ENCODE measurements at places on chromosomes 6 and 20.

DNA sequence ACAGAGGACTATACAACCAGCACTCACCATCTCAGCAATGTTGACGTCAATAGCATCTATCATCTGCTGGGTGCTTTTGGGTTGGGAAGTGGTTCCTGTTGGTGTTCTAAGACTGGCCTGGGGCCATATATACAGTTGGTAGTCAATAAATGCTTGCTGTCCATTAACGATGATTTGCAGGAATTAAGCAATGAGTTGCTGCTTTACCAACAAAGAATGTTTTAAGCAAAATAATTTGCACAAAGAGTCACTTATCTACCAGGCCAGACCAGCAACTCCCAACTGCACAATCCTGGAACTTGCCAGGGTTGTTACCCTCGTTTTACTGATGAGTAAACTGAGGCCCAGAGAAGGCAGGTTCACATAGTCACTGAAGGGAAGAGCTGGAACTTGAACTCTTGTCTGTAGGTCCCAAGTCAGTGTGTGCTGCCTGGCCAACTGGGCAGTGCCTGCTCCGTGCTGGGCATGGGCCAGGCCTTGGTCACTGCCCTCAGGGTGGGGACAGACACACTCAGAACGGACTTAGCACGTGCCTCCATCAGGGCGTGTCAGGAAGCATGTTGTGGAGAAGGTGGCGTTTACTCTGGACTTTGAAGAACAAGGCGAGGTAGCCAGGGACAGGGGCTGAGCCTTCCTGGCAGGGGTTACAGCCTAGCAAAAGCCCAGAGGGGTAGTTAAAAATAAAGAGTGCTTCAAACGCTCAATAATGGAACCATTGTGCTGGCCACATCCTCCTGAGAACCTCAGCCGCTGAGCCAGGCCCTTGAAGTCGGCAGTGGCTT, 2.5 kb upstream of the SRC start:
- no peak for DNase-seq

GRCh38 chr6:168247443-168248147, 72.0 kb downstream of the DACT2 start:
- DNase-seq, result peak; percentile 59

DNA sequence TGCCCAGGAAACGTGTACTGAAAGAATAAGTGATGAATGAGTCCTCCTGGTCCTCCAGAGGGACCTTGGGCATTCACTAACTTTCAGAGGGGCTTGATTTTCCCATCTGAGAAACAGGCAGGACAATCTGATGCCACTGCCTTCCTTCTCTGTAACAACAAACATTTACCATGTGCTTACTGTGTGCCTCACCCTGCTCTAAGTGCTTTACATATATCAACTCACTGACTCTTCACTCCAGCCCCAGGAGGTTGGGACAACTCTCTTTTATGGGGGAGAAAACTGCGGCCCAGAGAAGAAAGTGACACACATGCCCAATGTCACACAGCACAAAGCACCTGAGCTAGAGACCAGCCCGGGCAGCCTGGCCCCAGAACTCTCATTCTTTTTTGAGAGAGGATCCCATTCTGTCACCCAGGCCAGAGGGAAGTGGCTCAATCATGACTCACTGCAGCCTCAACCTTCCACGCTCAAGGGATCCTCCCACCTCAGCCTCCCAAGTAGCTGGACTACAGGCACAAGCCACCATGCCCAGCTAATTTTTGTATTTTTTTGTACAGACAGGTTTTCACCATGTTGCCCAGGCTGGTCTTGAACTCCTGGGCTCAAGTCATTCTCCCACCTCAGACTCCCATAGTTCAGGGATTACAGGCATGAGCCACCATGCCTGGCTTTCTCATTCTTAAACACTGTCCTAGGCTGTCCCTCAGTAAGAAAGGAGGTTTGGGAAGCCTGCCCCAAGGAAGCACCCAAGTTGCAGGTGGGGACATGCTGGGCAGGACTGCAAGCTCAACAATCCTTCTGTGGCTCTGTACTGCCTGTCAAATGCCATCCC, 38.0 kb downstream of the NOL4L start:
- DNase-seq, result no peak

GRCh38 chr6:7060769-7061516, 46.8 kb upstream of the RREB1 start:
- DNase-seq, result no peak

DNA sequence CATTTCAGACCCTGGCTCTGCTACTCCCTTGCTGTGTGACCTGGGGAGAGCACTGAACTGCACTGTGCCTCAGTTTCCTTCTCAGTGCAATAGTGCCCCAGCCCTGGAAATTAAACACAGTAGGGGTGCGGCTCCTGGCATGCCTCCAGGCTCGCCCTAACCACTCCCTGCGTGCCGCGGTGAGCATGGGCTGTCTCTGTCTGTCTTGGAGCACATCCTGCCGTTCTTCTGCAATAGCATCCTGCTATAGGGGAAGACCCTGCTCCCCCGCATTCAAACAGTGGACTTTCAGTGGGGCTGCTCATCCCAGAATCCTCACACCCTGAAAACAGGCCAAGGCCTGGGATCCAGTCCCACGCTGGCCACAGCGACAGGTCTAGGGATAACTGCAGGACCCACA, 129.5 kb downstream of the FOXC1 start:
- DNase-seq, result no peak

- DNase-seq, result no peak
These were observed 138.1 kb upstream of the MARCKS start for GRCh38 chr6:113719064-113719463.

DNA sequence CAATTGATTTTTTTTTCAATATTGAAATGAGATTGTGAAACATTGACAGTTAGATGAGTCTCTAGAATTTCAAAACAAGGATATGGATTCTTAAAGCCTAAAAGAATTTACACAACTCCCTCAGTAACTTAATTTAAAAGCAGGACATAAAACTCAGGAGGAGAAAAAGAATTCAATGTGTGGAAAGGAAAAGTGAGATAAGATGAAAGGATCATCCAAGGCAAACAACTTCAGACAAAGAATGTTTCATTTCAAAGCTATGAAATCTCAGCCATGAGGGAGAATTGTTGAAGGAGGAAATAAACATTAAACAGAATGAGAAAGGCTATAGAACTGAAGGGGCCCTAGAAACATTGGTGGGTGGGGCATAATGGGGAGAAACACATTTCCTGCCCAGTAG, 191.7 kb upstream of the NOX3 start:
- no peak for DNase-seq

DNA sequence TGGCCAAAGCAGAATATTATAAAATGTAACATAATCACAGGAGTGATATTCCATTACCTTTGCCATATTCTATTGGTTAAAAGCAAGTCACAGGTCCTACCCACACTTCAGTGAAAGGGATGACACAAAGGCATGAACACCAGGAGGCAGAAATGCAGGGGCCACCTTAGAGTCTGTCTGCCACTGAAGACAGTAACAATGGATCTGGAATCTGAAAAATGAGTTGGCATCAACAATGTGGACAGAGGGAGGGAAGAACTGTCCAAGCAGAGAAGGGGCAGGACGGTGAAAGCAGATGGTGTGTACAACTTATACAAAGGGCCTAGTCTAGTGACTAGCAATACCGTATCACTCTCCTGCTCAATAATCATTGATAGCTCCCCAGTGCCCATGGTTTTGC, 6.6 kb upstream of the LPIN3 start:
- no peak for DNase-seq

- no peak for DNase-seq
These were observed 74.4 kb upstream of the FOXC1 start for GRCh38 chr6:1535295-1535694.

- no peak for DNase-seq
These were observed 16.5 kb upstream of the BHLHE23 start for GRCh38 chr20:63023071-63023935.

DNA sequence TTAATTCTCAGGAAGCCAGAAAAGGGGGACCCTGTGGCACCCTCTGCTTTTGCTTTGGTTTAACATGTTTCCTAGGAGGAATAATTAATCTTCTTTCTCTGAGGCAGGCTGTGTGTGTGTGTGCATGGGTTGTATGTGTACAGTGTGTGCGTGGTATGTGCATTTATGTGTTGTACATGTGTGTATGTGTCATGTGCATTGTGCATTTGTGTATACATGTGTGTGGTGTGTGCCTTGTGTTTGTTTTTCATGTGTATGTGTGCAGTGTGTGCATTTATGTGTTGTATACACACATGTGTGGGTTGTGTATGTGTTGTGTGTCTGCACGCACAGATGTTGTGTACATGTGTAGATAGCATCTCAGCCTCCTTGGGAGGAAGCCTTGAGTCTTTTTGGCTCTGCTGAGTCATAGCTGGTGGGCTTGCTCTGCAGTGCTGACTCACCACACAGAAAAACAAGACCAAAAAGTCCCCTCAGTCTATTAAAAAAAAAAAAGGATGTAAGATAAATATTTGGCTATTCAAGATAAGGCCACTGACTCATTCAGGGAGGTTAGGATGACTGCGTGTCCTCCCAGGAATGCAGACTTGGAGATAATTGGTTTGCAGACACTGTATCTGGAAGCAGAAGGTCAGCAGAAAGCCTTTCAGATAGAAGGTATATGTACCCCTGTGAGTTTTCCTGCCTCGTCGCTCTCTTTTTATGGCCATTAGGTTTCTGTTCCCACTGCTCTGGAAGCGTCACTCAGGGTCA, 58.6 kb downstream of the SYNJ2 start:
- DNase-seq, result no peak

DNA sequence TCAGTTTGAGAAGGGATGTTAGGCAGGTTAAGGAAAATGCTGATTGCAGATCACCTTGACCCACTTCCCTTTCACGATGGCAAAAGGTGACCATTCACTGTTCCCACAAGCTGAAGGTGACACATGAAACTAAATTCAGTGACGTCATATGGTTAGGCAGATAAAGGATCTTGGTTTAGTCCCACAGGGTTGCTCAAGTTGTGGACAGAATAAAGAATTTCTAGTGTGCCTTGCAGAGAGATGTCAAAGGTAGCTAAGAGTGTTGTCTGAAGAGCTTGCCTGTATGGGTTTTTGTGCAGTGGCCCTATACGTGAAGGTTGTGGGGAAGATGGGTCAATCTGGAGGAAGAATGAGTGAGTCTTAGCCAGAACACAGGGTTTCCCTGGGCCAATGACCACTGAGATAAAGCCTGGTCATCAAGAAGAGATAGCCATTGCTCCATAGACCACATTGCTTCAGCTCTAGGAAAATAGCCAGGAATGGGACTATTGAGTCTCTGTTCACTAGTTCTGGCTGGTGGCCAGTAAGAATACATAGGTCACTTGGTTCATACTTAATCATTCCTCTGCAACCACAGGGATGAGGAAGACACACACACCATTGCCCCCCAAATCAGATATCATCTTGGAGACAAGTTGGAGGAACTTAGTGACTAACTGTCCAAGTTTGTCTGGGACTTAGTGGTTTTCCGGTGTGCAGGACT, 148.5 kb upstream of the ATXN1 start:
- no peak for DNase-seq

- DNase-seq, result no peak
These were observed 18.6 kb downstream of the SNX14 start for GRCh38 chr6:85574932-85575598.

DNA sequence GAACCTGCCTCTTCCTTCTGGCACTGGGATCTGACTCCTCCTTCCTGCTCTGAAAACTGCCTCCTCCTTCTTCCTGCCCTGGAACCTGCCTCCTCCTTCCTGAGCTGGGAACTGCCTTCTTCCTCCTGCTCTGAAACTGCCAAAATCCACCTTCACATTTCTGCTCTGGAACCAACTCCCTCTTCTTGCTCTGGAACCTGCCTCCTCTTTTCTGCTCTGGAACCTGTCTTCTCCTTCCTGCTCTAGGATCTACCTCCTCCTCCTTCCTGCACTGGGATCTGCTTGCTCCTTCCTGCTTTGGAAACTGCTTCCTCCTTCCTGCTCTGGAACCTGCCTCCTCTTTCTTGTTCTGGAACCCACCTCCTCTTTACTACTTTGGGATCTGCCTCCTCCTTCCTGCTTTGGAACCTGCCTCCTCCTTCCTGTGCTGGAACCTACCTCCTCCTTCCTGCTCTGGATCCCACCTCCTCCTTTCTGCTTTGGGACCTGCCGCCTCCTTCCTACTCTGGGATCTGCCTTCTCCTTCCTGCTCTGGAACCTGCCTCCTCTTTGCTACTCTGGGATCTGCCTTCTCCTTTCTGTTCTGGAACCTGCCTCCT, 315.5 kb downstream of the PRL start:
- DNase-seq, result no peak

DNA sequence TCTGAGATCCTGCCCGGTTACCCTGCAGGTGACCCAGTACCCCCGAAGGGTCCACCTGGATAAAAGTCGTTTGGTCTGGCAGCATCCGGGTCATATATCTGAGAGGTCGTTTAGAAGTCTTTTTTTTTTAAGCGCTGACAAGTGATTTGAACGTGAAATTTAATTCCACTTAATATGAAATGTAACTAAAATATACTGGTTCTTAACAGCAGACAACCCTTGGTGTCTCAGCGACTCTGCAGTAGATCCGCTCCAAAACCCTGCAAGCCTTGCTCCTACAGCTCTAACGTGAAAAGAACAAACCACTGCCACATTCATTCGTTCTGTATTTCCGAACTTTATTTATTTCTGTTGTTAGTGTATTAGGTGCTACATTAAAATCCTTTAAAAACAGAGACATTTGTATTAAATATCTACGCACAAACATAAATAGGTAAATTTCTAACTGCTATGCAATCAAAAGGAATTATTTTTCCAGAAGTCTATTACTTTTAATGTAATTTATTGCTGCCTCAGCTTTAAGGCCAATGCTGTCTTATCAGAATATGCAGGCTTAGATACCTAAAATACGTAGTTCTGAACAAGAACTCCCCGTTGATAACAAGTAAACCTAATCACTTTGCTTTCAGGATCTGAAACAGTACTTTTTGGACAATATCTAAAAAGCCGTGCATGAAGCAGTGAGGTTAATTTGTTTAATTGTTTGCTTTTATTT, 33.5 kb upstream of the TCF21 start:
- no peak for DNase-seq

DNA sequence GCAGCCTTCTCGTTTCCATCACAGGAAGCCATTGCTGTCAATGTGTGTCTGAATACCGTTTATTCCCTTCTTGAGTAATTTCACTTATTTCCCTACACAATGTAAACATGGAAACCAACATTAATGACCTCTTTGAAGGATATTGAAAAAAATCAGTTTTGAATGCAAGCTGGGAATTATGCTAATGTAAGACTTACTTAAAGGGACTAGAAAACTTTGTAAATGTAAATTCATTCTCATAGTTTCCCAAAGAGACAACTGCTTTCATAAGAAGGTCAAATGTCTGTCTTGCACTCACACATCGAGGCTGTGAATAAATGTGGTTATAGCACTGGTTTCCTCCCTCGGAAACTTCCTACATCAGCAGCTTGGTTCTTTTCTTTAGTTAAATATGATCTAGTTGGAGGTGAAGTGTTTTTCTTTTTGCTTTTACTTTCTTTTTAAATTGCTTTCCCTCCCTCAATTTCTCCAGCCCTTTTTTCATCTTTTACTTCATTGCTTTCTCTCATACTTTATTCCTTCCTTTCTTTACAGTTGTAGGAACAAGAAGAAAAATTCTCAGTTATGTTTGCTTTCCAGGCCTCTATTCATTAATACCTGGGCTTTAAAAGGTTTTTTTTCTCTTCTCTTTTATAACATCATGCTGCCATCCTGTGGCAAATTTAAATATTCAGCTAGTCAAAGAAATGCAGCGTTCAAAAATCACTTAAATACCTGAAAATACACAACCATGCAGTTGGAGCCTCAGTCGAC, 108.3 kb downstream of the TNFAIP3 start:
- DNase-seq, result no peak

GRCh38 chr6:168177103-168177891, 98.3 kb upstream of the FRMD1 start:
- DNase-seq, result no peak
